ENCODE measurements at places on chromosomes 12 and 14.

DNA sequence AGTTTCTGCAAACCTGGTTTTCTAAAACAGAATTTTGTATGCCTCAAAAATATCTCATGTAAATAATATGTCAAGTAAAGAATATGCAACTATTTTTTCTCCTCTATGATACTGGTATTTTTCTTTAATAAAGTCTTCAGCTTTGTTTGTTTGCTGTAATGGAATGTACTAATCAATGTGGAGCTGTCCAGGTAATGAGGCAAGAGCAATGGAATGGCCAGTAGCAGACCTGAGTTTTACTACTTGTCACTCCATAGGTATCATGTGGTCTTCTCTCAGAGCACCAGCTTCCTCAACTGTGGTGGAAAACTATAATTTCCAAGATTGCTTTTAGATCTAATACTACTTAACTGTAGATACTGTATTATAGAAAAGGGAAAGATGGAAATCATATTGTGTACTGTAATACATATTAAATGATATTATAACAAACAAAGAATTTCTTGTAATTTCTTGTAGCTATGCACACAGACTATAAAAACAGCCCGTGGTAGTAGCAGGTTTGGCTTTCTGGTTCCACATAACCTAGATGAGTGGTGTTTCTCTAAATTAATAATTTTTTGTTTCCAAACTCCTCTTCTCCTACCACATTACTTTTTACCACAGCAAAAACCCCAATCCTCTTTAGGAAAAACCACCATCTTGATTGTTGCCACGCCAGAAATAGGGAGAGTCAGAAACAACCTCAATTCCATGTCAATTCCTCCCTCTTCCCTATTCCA, 70.6 kb downstream of the KIF21A start:
- DNase-seq, result no peak

GRCh38 chr14:83566567-83566966, 1963.4 kb upstream of the FLRT2 start:
- DNase-seq, result no peak

DNA sequence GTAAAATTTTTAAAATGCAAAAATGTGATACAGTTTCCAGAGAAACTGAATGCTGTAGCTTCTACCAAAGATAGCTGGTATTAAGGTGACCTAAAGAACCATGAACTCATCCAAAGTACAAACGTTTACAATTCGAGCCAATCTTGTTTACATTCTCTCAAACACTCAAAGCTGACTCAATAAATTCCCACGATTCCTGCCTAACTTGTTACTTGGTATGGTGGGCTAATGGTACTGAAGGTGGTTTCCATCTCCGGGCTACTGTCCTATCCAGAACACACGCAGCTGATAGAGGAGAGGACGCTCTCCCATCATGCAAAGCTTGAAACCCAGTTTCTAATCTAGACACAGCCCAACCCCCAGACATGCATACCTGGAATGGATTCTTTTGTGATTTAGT, 31.5 kb downstream of the RAD9B start:
- no peak for DNase-seq

DNA sequence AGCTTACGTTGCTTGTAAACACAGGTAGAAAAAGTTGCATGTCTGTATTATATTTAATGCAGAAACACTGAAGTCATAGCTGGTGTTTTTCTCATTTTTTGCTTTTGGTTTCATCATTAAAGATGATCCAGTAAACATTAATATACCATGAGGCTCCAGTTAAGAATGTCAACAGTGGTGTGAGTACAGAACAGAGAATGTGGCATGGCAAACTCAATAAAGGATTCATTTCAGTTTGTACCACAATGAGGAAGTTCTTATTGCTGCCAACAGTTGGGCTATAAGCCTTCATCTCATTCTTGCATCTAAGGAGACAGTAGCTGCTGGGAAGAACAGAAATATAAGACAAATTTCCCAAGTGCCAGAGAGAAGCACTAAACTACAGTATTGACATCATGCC, 72.1 kb upstream of the ST8SIA1 start:
- no peak for DNase-seq

- no peak for DNase-seq
These were observed 56.1 kb upstream of the EIF5 start for GRCh38 chr14:103277931-103278330.

- DNase-seq, result no peak
These were observed 1.8 kb upstream of the GCN1 start for GRCh38 chr12:120196363-120196762.

- DNase-seq, result no peak
These were observed 145.9 kb downstream of the ETV6 start for GRCh38 chr12:11795192-11795912.

- DNase-seq, result no peak
These were observed 31.0 kb downstream of the SIX1 start for GRCh38 chr14:60618241-60618640.

- no peak for DNase-seq
These were observed 247.1 kb upstream of the TBX3 start for GRCh38 chr12:114931025-114931424.

- DNase-seq, result no peak
These were observed 377.1 kb upstream of the KITLG start for GRCh38 chr12:88957358-88957757.

- no peak for DNase-seq
These were observed 2.0 kb downstream of the ZBTB25 start for GRCh38 chr14:64501411-64502171.

- DNase-seq, result no peak
These were observed 63.9 kb downstream of the FUT8 start for GRCh38 chr14:65476273-65476941.

- no peak for DNase-seq
These were observed 76.8 kb downstream of the WSCD2 start for GRCh38 chr12:108205864-108206263.

DNA sequence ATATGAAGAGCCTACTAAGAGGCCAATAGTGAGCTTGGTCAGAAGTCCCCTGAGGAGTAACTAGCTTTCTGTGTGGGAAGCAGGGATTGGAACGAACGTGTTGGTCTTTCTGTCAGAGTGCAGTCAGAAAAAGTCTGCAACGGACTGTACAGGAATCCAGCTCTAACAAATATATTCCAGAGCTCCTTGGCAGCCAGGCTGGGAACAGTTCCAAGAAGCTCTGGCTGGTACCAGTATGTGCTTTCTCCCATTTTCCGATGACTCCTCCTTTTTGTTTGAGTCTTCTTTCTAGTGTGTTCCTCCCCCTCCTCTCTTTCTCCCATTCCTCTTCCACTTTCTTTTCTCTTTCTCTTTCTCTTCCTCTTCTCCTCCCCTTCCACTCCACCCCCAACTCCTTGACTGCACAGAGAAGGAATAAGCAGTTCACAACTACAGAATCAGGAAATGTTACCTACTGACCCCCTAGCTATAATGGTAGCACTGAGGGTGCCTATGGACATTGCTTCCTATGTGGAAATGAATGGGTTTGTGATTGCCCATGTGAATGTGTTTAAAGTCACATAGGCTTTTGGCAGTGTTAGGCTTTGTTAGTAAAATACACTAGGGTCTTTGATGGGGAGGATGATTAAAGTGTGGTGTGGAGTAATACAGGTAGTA, 59.9 kb downstream of the TTLL5 start:
- DNase-seq, result no peak

- DNase-seq, result no peak
These were observed 190.3 kb upstream of the CDKN3 start for GRCh38 chr14:54206516-54206915.

DNA sequence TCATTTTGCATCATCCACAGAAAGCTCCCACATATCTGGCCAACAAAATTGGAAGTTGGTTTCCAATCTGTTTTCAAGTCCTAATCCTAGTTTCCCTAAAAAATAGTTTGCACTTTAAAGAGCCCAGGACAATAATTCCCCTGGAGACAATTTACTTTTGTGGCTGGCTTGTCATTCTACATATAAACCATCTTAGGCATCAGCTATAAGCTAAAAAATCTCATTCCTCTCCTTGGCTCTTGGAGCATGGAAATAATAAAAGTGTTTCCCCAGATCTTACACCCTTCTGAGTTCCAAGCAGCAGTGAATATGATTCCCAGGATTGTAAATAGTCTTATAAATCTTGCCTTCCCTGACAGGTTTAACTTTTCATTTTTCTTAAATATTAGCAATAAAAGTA, 89.1 kb upstream of the NUDT4 start:
- no peak for DNase-seq

DNA sequence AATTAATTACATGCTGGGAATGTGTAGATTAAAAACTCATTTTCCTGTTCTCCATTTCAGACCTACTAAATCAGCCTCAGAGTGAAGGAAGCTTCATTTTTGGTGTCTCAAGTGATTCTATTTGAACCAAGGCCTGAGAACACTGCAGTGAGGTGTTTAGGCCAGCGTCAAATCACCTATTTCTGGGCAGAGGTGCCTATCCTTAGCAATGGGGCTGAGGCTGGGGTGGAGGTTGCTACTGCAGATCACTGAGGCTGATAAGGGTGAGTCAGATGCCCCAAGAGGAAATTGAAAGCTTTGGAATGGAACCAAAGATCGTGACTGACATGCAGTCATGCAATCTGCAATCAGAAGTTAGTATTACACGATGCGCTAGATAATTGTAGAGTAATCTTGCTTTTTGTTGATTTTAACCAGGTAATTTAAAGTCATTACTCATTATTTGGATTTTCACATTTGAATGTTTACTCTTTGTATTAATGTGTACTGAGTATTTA, 4.4 kb downstream of the TXNRD1 start:
- DNase-seq, result peak; percentile 45

DNA sequence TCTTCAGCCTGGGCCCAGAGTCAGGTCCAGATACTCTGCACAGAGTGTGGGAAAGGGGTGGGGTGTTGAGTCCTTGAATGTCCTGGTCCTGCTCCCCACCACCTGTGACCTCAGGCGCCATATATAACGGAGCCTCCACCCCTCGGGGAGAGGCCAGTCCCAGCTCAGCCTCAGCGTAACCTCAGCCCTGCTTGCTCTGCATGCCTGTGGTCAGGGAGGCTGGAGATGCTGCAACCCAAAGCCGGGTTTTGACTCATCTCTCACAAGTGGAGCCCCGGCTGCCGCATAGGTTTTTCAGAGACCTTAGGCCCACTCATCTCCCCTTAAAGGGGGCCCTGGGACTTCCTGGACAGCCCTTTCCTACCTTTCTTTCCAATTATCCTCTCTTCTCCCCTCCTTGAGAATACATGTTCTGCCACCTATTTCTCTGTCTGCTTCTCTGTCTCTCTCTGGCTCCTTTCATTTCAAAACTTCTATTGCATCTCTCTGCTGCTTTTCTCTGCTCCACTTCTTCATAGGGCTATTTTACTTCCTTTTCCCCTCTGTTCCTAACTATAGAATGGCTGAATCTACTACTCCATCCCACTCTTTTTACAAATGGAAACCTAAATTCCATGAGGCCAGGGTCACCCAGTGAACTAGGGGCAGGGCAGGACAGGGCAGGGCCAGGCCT, 1.2 kb downstream of the ITGB7 start:
- DNase-seq, result no peak

DNA sequence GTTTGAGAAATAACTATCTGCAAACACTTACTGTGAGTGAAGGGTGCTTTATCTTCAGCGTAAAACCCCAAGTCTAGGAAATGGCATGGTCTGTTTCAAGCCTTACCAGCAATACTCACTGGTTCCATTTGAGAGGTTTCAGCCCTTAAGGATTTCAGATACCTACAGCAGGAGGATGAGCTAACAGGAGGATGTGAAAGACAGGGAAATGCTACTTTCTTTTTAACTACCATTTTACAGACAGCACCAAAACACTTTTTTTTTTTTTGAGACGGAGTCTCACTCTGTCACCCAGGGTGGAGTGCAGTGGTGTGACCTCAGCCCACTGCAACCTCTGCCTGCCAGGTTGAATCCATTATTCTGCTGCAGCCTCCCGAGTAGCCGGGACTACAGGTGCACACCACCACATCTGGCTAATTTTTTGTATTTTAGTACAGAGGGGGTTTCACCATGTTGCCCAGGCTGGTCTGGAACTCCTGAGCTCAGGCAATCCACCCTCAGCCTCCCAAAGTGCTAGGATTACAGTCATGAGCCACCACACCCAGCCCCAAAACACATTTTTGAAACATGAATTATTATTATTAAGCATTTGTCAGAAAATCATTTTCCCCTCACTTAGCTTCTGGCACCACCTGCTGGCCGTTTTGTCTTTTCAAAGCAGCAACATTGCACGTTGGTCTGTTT, 4.6 kb downstream of the MTRFR start:
- peak; percentile 66 for DNase-seq

- no peak for DNase-seq
These were observed 86.8 kb upstream of the HIF1A start for GRCh38 chr14:61608245-61609165.

- DNase-seq, result no peak
These were observed 11.3 kb upstream of the SCFD1 start for GRCh38 chr14:30610787-30611343.

GRCh38 chr12:14962153-14962539, 745 bp upstream of the ARHGDIB start:
- no peak for DNase-seq

GRCh38 chr12:120639771-120640721, at the start of gene CABP1:
Gene CABP1, plus strand, starts transcription at chr12:120640626. Its CDS starts 60 bp downstream, at chr12:120640686.
- DNase-seq, result peak; percentile 80

DNA sequence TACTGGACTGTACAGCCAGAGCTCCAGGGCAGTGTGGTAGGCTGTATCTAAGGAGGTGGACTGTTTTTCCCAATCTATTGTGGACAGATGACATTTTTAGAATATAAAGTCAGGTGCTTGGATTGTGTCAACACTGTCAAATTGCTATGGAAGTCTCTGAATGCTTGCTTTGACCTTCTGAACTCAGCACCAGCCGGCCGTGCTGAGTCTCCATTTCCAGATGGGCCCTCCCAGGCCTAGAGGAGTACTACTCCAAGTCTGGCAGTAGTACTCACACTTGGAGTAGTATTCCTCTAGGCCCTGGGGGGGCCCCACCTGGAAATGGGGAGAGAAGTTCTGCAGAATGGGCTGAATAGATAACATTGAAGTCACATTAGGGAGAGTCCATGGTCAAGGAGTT, 16.2 kb upstream of the KCNK13 start:
- no peak for DNase-seq

DNA sequence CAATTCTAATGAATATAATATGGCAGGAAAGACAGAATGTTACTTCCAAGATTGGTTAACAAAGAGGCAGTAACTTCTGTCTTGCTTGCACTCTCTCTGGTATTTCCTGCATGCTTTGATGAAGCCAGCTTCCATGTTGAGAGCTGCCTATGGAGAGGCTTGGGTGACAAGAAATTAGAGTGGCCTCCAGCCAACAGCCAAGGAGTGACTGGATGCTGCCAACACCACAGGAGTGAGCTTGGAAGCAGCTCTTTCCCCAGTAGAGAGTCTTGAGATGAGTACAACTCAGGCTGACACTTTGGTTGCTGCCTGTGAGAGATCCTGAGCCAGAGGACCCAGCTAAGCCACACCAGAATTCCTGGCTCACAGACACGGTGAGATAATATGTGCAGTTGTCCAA, 183.1 kb downstream of the RMST start:
- DNase-seq, result no peak

GRCh38 chr14:35406506-35407305, 2.2 kb upstream of the NFKBIA start:
- no peak for DNase-seq

- no peak for DNase-seq
These were observed 425.7 kb upstream of the PRICKLE1 start for GRCh38 chr12:43015090-43015737.

GRCh38 chr12:54628186-54628846, 6.4 kb downstream of the LACRT start:
- DNase-seq, result no peak

GRCh38 chr12:3520711-3521110, 29.7 kb downstream of the PRMT8 start:
- DNase-seq, result no peak

GRCh38 chr12:79407671-79408622, 282.8 kb downstream of the PAWR start:
- no peak for DNase-seq
